ENCODE measurements at places on chromosomes 7 and 10.

GRCh38 chr7:48301201-48301600 lies 129.9 kb downstream of the ABCA13 start:
- DNase-seq = no peak

DNA sequence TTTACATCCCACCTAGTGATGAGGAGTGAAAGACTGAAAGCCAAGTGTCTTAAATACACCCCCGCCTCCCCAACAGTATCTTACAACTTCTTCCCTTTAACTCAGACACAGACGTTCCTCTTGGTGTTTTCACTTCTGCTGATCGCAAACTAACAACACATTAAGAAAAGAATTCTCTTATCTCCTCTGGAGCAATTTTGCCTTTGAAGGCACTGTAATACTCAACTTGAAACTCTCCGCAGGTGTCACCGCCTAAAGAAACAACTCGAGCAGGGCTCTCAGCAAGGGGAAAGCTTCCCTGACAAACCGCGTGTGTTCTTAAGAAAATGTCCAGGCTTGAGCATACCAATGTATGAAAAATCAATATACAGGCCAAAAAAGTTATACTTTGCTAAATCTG lies 452 bp downstream of the SEMA3C start:
- no peak for DNase-seq

DNA sequence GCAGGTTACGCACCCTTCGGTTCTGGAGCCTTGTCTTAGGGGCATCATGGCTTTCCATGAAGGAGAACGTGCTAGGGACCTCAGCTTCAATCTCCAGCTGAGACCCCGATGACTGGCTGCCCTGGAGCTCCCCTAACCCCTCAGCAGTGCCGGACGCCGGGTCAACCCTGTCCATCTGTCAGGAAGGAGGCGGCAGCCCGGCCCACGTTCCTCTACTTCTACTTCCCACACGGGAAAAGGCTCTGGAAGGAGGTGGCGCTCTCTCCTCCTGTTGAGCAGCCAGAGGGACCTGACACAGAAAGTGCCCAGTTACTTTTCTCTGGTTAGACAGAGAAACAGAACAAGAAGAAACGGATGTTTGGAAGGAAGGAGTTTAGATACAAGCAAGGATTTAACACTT lies 87.4 kb downstream of the DYNC2I1 start:
- no peak for DNase-seq

DNA sequence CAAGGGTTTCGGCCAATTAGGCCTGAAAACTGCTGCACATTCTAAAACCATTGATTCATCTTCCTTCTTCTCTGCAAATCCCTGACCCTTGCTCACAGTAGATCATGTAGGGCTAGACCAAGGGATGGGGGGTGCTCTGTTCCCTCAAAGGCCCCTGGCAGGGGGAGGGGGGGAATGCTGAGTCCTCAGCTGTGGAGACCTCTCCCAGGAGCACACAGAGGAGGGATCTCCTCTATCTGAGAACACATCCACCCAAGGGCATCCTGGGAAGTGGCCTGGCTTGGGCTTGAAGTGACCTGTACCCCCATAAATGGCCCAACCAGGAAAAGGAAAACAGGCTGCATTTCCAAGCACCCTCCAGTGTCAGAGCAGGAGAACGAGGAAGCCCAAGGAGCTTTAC lies 1.0 kb upstream of the CDHR1 start:
- DNase-seq = no peak

DNA sequence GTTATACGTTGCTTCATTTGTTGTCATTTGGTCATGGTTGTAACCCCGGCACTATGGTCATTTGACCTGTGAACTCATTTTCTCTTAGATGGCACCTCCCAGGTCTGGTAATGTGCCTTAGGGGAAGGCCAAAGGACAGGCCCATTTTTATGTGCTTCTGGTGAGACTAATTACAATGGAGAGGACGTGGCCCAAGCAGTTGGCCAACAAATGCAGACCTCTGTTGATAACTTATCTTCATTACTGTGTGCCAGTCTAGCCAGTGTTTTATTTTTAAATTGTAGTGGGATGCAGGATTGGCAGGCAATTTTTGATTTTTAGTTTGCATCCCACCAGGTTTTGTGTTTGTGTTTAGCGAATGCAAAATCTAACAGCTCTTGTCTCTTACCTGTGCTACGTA lies 321.5 kb upstream of the AKR1E2 start:
- DNase-seq = no peak

DNA sequence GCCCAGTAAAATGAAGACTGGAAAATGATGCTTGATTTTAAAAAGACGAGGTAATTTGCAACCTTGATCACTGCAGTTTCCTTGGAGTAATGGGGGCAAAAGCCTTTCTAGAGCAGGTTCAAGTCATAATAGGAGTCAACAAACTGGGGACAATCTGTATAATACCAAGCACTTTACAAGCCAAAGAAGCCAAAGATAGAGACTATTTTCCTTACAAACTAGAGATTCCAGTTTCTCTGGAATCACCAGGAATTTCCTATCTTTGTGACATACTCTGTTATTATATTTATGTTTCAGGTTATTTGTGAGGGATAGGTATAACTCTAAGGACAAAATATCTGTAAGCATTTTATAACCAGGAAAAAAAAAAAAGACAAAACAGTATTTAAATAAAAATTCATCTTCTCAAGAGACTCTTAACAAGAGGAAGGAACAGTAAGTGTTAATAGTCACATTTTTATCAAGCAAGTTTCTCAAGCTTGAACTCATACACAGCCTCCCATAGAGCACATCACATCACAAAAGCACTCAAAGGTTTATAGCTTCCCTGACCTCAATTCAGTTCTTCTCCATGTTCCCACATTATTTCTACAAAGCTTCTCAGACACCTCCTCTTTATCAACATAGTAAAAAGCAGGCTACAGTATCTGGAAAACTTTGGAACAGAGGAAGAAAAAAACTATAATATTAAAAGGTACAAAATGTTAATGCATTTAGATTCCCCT lies 18.9 kb downstream of the JMJD1C start:
- no peak for DNase-seq

DNA sequence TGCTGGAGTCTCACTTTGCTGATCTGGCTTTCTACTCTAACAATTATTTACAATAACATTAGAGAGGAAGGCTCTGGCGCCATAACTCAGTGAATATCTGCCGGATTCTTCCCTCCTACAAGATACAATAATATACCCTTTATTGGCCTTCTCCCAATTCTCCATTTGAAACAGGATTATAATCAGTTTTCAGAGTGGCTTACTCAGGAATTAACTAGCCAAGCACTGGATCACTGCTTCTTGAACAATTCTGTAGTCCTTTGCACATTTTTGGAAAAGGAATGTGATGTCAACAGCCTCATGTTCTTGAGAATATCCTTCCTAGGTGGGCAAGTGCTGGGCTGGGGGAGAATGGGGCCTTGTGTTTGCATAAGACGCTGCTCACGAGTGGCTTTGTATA lies 125.9 kb downstream of the HIPK2 start:
- no peak for DNase-seq

- DNase-seq = no peak
These were observed 54.1 kb downstream of the PLPP4 start for GRCh38 chr10:120511165-120511564.

DNA sequence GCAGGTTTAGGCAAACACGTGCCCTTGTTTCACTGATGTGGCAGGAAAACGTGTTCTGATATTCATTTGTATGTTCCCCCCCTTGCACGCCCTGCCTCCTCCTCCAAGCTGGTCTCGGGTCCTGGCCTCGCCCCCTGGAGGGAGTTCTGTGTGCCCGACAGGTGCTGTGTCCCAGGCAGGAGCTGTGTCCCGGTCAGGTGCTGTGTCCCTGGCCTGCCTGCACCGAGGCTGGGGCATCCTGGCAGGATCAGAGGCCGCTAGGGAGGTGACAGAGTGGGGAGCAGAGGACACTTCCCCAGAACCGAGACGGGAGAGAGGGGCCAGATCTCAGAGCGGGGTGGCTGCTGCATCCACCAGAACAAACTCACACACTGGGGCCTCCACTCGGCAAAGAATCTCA lies 45.3 kb downstream of the PRKAG2 start:
- no peak for DNase-seq

- DNase-seq = no peak
These were observed 6.1 kb downstream of the GSTO1 start for GRCh38 chr10:104260775-104261115.

DNA sequence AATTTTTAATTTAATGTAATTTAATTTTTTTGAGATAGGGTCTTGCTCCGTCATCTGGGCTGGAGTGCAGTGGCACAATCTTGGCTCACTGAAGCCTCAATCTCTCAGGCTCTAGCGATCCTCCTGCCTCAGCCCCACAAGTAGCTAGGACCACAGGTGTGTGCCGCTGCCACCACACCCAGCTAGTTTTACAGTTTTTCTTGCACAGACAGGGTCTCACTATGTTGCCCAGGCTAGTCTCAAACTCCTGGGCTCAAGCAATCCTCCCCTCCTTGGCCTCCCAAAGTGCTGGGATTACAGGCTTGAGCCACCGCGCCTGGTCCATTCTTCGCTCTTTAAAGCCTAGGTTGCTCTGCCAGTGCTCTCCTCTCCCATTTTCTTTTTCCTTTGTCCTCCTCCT lies 12.9 kb downstream of the CALML3 start:
- no peak for DNase-seq

DNA sequence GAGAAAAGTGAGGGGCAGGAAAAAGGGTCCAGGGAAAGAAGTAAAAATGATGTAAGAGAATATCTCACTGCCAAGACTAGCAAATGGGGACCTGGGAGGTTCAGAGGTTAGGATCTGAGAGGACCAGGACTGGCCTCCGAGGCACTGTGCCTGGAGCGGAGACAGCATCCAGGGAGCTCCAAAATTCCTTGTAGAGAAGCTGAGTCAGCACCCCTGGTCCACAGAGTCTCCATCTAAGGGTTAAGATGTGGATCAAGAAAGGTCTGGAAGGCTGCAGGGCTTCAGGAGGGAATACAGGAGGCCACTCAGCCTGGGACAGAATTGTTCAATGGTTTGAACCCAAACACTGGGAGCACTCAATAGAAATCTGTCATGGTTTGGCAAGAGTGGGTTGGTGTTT lies 30.6 kb downstream of the ZNF503 start:
- no peak for DNase-seq

GRCh38 chr7:149644754-149645153 lies 128.6 kb downstream of the ZNF467 start:
- DNase-seq = no peak

GRCh38 chr10:87534173-87534858 lies 29.6 kb downstream of the MINPP1 start:
- no peak for DNase-seq

DNA sequence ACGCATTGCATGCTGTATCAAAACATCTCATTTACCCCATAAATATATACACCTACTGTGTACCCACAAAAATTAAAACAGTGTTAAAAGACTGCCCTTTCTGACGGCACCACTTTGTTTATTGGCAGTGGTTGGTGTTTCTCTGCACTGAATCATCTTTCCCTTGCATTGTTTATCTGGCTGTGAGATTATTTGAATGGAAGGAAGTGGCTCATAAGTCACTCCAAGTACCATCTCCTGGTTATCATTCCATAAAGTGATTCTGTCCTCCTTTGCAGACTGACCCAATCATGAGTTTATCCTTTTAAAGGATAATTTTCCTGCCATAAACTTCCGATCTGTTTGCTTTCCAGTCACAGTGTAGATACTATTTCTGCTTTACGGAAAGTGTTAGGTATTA lies 183.8 kb downstream of the CAMK1D start:
- DNase-seq = no peak

DNA sequence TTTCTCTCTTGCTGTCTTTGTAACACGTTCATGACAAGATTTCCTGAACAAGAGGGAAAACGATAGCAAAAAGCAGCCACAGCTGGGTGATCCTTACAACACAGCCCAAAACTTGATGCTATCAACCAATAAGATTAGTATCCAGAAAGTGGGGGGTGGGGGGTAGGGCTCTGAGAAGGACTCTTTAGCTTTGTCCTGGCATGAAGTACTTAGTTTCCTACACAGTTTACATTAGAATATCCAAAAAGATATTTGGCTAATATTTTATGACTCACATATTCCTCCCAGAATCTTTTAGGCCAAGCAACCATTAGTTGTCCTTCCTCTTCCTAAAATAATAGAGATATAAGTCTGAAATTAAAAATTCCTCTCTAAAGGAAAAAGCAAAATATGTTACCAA lies 22.9 kb upstream of the LRRC17 start:
- no peak for DNase-seq

- no peak for DNase-seq
These were observed 221.1 kb downstream of the SEMA3E start for GRCh38 chr7:83427884-83428283.

DNA sequence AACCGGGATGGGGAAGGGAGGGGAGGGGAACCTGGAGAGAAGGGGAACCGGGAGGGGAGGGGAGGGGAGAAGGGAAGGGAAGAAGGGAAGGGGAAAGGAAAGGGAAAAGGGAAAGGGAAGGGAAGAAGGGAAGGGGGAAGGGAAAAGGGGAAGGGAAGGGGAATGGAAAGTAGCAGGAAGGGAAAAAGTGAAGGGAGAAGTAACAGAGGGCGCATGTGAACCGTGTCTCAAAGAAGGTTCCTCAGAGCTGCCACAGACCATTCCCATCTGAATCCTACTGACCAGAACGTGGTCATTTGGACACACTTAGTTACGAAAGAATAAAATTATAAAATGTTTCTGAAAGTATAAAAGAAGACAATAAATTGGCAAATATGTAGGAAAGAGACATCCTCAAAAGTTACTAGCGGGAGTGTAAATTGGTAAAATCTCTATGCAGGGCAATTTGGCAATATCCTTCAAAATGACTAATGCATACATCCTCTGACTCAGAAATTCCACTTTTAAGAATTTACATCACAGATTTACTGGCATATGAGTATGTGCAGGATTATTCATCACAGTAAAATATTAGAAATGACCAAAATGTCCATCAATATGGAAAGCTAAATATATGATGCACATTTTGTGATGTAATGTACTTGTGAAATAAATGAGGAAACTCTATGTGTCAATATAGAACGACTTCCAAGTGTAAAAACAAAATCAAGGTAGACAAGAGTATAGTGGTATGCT lies 12.9 kb downstream of the C10orf67 start:
- no peak for DNase-seq

DNA sequence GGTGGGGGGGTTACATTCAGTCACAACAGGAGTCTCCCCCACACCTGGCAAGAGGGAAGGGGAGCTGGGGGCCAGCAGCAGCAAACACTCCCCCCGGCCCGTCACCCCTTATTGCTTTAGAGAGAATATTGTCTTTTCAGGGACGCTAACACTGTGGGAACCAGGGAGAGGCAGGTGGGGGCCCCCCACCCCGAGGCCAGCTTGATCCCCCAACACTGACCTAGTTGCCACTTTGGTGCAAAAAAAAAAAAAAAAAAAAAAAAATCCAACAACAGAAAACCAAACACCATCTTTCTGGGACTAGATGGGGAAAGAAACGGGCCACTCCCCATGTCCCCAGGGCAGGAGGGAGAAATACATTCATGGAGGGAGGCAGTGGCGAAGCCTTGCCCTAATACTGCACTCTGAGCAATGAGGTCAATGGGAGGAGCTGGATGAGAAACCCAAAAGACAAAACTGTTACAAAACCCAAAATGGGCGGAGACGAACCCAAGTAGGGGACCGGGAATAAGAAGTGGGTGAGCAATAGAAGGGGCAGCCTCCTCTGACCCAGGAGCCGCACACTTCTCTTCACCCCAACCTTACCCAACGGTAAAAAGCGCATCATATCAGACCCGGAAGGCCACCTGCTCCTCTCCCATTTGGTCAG lies 6.5 kb downstream of the GNB2 start:
- no peak for DNase-seq
